ENCODE measurements at places on chromosomes 6 and 20.
A peak's percentile ranks its signal among the peaks of the same experiment; 100 is the strongest.

DNA sequence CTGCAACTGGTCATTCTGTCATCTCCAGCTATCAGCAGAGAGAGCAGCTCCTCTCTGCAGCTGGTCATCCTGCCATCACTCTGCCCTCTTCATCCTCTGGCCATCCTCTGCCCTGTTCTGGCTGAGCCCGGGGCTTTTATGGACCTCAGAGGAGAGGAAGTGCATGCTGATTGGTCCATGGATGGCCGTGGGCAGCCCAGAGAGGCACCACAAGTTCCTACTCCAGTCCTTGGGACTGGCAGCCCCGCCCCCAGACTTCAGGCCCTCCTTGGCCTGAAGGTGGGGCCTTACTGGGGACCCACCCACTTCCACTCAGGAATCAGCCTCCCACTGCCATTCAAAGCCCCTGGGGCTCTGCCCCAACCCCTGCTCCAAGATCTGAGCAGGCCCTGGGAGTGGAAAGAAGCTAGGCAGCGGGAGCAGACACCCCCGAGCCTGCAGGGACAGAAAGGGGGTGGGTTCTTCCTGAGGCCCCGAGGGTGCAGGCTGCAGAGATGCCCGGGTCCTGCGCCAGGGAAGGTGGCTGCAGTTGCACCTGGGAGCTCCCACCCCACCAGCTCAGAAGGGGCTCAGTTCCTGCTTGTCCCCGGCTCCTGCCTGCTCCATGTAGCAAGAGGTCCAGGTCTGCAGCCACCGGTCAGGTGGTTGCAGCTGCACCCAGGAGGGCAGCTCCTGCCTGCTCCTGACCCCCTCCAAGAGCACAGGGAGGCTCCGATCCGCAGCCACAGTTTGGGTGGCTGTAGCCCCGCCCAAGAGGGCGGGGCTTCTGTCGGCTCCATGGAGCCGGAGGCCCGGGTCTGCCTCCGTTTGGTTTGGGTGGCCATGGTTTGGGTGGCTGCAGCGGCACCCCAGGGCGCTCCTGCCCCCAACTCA, 34.1 kb upstream of the HMGA1 start:
- DNase-seq = no peak

GRCh38 chr20:388034-388994, 7.8 kb downstream of the TRIB3 start:
- DNase-seq = no peak

DNA sequence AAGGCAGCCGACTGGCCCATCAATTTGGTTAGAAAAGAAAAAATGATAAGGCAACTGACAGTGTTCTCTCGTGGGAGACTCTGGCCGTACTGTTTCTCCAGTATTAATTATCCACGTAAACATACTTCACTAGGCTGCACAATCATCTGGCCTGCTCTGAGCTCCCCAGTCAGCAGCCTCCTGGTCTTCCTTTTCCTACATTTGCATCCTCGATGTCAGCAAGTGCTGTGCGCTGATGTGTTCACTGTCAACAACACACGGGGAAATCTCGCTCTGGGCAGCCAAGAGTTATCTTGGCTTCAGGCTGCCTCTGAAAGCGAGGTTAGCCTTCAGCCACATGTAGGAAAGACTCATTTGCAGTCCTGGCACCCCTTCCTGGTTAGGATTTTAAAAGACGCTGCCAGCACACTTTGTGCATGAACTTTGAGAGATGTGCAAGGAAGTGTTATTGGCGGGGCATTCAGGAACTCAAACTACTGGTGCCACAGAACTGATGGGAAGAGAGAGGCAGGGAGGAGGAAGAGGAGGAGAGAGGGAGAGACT, 460.5 kb upstream of the ARID1B start:
- DNase-seq = no peak

GRCh38 chr6:17663226-17663625, 43.5 kb downstream of the NUP153 start:
- DNase-seq = no peak

GRCh38 chr20:6231556-6231955, 108.7 kb upstream of the FERMT1 start:
- no peak for DNase-seq

GRCh38 chr6:148343047-148343782, 577 bp downstream of the SASH1 start:
- no peak for DNase-seq

DNA sequence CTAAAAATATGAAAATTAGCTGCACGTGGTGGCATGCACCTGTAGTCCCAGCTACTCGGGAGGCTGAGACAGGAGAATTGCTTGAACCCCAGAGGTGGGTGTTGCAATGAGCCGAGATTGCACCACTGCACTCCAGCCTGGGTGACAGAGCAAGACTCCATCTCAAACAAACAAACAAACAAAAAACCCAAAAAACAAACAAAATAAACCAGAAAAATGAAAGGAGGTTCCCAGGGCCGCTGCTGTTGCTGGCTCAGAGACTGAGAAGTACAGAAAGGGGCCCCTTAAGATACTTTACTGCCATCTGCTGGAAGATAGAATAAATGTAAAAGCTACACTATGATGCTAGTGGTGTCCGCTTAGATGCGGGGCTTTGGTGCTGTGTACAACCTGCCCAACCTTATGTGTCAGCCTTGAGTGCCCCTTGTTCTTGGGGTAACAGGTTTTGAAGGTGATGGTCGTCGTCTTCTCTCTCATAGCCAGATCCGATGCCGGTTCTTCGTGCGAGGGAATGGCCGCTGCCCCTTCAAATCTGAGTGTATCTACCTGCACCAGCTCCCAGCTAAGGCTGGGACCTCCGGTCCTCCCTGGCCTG, 2.8 kb upstream of the FANCE start:
- DNase-seq = peak; percentile 90

DNA sequence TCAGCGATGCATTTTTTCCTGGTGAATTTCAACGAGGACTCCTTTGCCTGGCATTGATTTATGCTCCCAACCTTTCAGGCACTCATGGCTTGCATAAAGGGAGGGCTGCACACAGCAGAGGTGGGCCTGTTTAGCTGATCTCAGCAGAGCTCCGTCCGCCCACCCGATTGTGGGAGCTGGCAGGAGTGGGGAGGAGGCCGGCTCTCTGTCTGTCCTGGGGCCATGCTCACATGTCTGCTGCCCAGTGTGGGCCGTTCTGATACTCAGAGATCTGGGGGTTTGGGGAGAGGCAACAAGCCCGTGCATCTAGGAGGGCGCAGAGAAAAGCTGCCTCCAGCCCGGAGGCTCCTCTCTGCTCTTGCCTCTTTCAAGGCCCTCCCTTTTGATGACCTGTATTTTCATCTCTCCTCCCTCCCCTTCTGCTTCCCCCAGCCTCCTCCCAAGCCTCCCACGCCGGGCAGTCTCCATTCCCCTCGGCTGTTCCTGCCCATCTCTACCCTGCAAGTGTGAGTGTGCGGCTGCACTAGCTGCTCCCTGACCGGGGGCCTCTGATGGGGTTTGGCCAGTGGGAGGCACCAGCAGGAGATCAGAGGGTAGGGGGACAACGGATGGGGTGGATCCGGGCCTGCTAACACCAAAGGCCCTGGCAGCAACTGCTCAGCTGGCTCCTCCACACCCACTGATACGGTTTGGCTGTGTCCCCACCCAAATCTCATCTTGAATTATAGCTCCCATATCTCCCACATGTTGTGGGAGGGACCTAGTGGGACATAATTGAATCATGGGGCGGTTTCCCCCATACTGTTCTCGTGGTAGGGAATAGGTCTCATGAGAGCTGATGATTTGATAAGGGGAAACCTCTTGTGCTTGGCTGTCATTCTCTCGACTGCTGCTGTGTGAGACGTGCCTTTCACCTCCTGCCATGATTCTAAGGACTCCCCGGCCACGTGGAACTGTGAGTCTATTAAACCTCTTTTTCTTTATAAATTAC, 39.6 kb upstream of the MLN start:
- DNase-seq = no peak

- DNase-seq = no peak
Observed at GRCh38 chr20:32088759-32089158, 20.8 kb upstream of the TM9SF4 start.

DNA sequence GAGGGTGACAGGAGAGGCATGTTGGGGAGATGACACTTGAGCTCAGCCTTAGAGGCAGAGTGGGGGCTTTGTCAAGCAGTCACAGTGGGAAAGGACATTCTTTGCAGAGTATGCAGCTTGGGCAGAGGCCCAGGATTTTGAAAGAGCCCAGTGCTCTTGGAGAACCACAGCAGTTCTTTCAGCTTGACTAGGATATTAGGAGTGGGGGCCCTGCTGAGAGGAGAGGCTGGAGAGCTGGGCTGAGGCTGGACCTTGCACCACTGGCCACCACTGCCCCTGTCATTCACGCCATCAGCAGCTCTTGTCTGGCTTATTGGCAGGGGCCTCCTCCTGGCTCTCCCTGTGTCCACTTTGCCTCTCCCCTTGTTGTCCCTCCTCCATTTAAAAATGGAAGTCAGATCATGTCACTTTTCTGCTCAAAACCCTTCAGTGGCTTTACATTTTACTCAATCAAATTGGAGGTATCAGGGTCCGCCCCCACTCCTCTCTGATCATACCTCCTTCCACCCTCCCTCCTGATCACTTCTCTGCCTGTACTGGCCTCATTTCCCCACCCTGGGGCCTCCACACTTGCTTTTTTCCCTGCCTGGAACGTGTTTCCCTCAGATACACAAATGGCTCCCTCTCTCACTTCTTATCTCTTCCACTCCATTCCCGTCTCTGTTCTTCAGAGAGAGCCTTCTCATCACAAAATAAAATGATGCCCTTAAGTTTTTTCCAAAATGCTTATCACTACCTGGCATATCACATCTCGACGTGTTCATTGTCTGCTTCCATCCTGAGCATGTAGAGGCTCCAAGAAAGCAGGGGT, 10.5 kb downstream of the MANBAL start:
- DNase-seq = no peak

- DNase-seq = no peak
Observed at GRCh38 chr6:25387483-25387882, 108.3 kb downstream of the CARMIL1 start.

- DNase-seq = no peak
Observed at GRCh38 chr20:62578294-62578897, 63.9 kb upstream of the SLCO4A1 start.

- DNase-seq = no peak
Observed at GRCh38 chr6:82437701-82438100, 74.1 kb downstream of the TPBG start.
